ENCODE measurements at places on chromosomes 1 and 21.

DNA sequence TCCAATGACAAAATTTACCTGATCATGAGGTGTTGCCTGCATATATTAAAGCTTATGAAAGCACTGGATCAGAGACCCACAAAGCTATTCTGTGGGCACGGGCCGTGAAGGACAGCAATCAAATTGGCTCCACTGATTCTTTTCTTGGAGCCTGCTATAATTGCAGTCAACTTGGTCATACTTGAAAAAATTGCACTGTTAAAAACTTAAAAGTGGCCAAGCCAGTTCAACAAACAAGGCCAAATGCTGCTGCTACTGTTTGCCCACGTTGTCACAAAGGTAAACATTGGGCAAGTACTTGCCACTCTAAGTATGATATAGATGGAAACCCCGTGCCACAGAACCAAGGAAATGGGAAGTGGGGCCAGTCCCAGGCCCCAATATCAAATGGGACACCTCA is 37.8 kb downstream of the CYP4A11 start:
- DNase-seq = no peak

DNA sequence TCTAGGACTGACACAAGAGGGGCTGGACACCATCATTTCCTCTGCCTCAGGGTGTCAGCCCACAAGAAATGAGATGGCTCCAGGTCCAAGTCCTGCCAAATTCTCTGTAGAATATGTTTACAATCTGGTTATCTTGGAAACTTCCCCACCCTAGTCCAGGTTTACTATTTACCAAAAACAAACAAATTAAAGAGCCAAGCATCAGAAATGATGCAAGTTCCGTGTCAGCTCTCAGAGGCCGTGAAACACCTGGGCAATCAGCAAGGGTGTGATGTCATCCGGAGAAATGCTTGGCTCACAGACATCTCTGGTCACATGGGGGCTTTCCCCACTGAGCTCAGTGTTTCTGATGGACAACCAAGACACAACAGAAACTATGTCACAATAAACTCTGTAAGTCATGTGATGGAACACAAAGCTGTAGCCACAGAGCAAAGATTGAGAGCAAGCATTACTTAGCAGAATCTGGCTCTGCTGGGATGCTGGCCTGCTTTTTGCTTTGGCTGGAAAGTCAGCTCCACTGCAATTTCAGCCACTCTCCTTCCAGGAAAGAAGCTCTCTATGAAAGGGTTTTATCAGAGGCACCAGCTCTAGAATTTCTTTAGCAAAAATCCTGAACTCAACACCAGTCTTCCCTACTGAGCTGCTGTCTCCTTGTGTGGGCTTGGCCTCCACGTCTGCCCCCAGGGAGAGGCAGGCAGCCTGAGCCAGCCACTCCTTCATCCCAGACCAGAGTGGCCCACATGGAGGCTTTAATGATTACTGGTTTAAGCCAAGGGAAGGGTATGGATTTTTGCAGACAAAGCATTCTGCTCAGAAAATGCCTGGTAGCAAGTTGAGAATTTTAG is 55.9 kb downstream of the NENF start:
- DNase-seq = peak; percentile 81

- DNase-seq = no peak
Measured at GRCh38 chr1:228737601-228738041, 2.3 kb downstream of the RHOU start.

- no peak for DNase-seq
Measured at GRCh38 chr1:29646161-29646775, 409.9 kb downstream of the PTPRU start.

- DNase-seq = no peak
Measured at GRCh38 chr1:242629396-242629795, 104.9 kb upstream of the PLD5 start.

GRCh38 chr1:94309216-94309615 is 71.8 kb upstream of the ARHGAP29 start:
- DNase-seq = no peak

DNA sequence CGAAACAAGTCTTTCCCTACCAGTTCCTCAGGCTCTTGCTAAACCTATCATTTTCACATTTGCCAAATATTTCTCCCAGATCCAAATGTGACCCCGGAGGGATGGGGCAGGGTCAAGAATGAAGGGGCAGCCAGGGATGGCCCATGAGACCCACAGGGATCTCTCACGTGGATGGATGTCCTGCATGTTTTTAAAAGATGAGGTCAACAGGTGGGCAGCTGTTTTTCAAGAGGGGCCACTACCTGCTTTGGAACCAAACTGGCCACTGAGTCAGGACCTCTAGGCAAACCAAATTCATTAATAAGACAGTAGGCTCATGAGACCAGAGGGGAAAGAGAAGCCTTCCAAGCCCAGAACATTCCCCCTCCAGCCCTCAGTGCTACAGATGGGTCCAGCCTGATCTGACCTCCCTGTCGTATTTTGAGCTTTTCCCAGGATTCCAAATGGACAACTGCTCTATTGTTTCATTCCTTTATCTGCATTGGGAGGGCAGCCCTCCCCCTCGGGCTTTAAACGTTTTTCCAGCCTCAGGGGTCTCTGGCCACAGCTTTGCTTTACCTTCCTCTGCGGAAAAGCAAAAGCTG is 252.5 kb upstream of the IRF2BP2 start:
- DNase-seq = no peak

DNA sequence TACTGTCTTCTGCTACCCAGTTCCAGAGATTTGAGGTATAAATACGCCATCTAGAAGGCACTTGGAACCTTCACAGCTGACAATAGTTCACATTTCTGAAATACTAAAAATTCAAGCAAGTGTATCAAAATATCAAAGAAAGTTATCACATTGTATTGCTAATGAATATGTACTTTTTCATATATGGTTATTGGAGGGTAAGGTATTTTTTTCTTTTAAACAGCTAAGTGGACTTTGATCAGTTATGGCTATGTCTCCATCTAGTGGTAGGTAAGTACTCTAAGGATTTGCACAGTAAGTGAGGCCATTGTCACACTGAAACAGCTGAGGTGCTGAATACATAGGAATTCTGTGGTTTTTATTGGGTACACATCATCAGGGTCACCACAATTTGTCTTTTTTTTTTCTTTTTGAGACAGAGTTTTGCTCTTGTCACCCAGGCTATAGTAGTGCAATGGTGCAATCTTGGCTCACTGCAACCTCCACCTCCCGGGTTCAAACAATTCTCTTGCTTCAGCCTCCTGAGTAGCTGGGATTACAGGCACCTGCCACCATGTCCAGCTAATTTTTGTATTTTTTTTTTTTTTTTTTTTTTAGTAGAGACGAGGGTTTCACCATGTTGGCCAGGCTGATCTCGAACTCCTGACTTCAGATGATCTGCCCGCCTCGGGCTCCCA is 49.1 kb upstream of the CR2 start:
- DNase-seq = peak; percentile 38

- DNase-seq = no peak
Measured at GRCh38 chr1:158972841-158973240, 36.9 kb upstream of the IFI16 start.

- DNase-seq = no peak
Measured at GRCh38 chr1:89808441-89809117, 12.3 kb upstream of the LRRC8D start.

- DNase-seq = no peak
Measured at GRCh38 chr1:149888999-149889289, 10.4 kb upstream of the BOLA1 start.

DNA sequence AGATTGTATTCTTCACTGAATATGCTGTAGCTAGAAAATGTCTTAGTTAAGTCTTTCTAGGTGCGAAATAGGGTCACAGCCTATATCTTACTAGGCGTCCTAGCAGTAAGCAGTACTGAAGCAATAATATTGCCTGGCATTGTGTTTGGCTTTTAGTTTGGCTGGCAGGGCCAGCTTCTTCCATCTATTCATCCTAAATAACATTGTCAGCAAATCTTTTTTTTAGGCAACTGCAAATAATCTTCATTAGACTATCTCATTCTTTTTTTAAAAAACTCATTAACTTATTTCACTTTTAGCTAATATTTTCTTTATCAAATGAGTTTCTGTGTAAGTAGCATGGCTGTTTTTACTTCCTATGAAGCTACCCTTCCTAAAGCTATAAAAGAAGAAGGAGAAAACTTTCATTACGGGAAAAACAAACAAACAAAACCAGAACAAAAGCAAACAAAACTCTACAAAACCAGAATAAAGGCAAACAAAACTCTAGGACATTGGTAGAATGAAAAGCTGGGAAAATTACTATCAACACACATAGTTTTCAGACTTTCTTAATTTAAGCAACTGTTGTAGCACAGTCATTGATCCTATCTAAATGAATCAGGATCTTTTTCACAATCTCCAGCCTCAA is 506.0 kb downstream of the DPYD start:
- no peak for DNase-seq

GRCh38 chr1:172760121-172760520 is 101.2 kb downstream of the FASLG start:
- DNase-seq = no peak
